ENCODE measurements at places on chromosomes 16 and 17.

GRCh38 chr17:609232-609810 lies 105.3 kb downstream of the VPS53 start:
- DNase-seq = no peak

DNA sequence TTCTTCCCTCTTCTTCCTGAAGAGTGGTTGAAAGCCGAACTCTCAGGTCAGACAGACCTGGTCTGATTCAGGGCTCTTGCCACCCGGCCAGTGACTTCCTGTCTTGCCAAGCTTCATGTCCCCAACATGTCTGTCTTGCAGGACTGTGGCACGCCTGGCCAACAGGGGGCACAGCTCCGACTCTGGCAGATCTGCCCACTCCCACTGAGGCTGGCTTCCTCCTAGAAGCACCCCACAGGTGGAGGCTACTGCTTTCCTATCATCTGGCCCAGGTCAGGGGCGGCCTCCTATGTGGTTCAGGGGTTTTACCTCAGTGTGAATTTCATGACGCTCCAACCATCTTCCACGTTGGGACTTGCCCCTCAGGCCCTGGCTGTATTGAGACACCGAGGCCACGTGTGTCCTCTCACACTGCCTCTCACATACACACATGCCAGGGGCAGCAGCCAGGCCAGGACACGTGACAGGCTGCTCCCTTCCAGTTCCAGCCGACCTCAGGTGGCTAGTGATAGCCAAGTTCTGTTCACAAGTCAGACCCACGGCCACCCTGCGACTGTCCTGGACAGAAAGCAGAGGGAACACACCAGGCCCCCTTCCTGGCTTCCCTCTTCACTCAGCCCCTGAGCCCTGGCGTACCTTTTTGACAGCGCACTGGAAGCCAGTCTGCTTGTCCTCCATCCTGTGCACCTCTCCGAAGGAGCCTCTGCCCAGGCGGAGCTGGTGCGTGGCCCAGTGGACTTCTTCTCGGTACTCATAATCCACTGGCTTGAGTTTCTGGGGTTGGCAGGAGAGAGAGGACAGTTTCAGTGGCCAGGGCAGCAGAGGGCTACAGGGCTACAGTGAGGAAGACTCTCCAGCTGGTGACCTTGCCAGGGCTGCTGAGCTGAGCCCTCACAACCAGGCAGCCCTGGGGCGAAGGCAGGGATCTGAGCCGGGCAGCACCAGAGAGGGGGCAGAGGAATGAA lies 22.6 kb upstream of the SPATA32 start:
- no peak for DNase-seq

- peak; percentile 61 for DNase-seq
These were observed 28.7 kb downstream of the MPG start for GRCh38 chr16:106623-107324.

DNA sequence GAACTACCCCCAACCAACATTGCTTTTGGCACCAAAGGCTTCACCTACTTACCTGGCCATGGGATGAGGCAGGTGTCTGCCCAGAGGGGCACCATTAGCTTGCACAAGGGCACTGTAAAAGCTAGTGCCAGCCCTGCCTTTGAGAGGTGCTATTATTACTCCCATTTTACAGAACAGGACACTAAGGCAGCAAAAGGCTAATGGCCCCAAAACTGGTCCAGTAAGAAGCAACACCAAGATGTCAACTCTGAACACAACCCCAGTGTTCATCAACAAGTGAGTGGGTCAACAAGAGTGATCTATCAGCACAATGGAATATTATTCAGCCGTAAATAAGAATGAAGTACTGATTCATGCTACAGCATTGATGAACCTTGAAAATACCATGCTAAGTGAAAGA lies 7.7 kb upstream of the USP7 start:
- DNase-seq = no peak

DNA sequence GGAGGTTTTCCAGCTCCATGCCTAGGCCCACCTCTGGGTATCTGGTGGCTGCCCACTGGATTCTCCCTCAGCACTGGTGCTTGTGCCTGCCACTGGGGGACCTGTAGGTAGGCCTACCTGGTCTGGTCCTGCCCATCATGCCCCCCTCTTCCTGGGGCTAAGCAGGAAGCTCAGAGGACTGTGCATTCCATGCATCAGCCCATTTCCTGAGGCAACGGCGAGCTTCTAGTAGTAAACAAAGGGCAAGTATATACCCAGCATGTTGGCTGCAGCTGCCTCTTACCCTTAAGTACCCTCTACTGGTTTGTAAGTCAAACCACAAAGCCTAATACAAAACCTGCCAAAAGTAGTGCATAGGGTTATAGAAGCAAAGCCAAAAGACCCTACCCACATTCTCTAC lies 37.5 kb downstream of the SDR42E1 start:
- no peak for DNase-seq

GRCh38 chr17:63819585-63820537 lies 7.4 kb upstream of the PSMC5 start:
- no peak for DNase-seq

GRCh38 chr17:33550261-33550660 lies 257.2 kb upstream of the ASIC2 start:
- no peak for DNase-seq

DNA sequence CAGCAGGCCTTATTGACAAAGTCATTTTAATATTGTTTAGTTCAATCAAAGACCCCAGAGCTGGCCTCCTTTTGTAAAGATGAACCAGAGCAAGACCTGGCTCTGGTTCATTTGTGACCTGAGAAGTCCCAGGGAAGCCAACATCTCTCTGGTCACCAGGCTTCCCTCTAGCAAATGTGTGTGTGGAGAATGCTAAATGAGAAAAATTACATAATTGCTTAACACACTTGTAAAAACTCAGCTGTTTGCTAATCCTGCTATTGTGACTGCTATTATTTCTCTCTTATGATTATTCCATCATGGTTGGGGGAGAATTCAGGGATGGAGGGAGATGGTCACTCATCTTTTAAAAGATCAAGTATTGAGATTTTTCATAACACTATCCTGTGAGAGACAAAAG lies 94.3 kb upstream of the CLEC3A start:
- no peak for DNase-seq

DNA sequence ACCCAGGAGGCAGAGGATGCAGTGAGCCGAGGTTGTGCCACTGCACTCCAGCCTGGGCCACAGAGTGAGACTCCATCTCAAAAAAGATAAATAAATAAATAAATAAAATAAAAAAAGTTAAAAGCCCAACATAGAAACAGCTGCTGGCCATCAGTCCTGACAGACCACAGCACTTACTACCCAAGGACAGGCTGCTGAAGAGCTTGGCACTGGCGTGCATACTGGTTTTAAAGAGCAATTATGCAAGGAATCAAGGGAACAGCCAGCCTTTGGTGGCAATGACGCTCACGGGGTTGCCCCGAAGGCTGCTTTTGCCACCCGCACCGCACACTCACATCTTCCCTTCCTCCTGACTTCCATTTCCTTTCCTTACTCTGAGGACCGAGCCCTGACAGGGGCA lies 4.2 kb downstream of the PLD6 start:
- no peak for DNase-seq

GRCh38 chr16:48907906-48908634 lies 298.1 kb upstream of the N4BP1 start:
- no peak for DNase-seq

- DNase-seq = no peak
These were observed 149.2 kb upstream of the TOX3 start for GRCh38 chr16:52696126-52696525.
